ENCODE measurements at places on chromosomes 3 and 15.

- DNase-seq: no peak
These were observed 15.7 kb downstream of the ACAN start for GRCh38 chr15:88818920-88819319.

- DNase-seq: no peak
These were observed at the start of gene SLC22A14 for GRCh38 chr3:38281895-38282686. Gene SLC22A14, plus strand, starts transcription at chr3:38282294. Its CDS starts 23,733 bp downstream, at chr3:38306027.

- no peak for DNase-seq
These were observed 88.7 kb downstream of the CBLB start for GRCh38 chr3:105780107-105780506.

- DNase-seq: peak; percentile 43
These were observed 203.3 kb downstream of the MBNL1 start for GRCh38 chr3:152471814-152472671.

GRCh38 chr15:67125589-67126502 is 60.4 kb downstream of the SMAD3 start:
- DNase-seq: no peak

DNA sequence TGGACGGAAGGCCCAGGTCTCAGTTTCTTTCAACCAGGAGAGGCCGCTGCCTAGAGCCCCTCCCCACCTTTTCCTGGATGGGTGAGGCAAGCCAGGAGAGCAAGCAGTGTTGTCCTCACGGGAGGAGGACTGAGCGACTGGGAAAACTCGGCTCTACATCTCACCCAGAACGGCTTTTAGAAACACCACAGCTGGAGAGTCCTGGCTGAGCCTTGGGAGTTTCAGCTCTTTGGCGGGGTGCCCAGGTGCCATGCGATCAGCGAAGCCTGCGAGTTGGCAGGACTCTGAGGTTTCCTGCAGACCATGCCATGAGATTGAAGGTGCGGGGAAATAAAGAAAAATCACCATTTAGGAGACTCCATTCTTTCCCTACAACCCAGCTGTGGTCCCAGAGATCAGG is 26.0 kb downstream of the PPCDC start:
- no peak for DNase-seq

DNA sequence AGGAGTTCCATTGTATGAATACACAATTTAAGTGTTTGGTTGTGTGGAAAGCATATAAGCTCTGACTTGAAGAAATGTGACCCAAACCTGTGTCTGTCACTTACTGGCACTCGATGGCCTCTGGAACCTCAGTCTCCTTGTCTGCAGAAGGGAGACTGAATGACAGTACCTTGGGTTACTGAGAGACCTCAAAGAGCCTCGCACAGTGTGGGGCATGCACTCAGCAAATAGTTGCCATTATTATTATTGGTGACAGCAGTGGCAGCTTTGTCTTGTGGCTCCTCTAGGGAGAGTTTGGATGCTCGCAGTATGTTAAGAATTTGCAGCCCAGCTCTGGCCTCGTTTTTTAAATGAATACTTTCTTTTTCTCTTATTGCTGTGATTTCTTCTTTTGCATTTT is 43.4 kb downstream of the EEFSEC start:
- no peak for DNase-seq

GRCh38 chr15:58466566-58466965 is 34.8 kb downstream of the LIPC start:
- no peak for DNase-seq

GRCh38 chr3:145882436-145882835 is 278.5 kb downstream of the PLOD2 start:
- DNase-seq: no peak

DNA sequence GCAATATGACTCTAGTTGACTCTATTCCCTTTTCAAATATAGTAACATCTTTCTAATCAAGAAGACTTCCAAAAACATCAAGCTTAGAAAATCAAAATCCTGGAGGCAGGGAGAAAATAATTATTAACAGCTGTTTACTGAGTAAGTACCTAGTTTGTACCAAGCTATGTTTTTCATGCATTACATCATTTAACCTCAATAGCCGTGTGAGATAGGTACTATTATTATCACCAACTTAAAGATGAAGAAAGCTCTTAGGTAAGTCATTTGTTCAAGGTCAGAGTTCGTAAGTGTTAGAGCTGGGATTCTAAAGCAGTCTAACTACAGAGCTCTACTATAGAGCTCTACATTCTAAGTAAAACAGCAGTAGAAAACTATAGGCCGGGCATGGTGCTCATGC is 41.6 kb downstream of the GSK3B start:
- DNase-seq: no peak

GRCh38 chr3:65878831-65879230 is 159.9 kb downstream of the MAGI1 start:
- no peak for DNase-seq

- no peak for DNase-seq
These were observed 52.3 kb upstream of the KPNA4 start for GRCh38 chr3:160617636-160618035.

DNA sequence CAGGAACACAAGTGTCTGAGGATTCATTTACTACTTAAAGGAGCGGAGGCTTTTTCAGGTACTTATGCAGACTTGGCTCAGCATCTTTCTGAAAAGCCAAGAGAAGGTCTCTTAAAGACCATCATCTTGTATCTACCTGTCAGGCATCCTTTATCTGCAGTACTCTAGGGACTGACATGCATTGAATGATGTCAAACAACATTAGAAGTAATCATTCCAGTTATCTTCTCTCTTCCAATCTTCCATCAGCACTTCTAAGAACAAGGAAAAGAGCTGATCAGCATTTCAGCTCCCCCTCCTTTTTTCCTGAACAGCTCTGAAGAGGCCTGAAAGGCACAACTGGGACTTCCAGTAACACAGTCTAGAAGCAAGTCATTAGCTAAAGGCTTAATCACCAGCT is 214.8 kb downstream of the KCNH8 start:
- DNase-seq: no peak

DNA sequence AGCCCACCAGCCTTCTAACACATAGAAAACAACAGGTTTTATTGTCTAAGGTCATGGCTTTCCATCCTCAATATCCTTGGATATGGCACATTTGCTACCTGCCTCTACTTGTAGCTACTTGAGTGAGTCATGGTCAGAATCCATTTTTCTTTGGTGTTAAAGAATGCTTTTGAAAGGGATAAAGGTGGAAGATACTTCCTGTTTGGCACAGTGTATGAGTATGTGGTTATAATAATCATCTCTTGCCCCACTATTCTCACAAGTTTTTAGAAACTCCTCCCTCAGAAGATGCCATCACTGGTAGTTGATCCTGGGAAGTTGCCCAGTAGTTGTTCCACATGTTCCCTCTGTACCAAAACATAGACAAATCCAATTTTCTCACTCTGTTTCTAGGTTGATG is 508.6 kb upstream of the IL12A start:
- DNase-seq: no peak

DNA sequence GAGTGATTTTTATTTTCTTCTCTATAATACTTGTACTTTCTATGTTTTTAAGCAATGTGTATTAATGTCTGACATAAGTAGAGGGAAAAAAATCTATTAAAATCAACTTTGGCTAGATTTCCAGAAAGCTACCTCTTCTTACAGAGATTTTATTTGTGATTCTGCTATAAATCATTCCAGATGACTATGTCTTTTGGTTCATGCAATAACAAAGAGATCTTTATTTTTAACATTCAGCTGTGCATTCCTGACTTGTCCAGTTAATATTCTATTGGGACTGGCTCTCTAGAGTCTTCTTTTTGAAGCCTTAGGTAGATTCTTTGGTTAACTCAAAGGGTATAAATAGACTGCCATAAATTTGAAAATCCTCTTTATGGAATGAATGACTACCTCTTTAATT is 74.3 kb upstream of the ARPP21 start:
- no peak for DNase-seq

- DNase-seq: no peak
These were observed 73.2 kb upstream of the CHL1 start for GRCh38 chr3:123341-123740.

DNA sequence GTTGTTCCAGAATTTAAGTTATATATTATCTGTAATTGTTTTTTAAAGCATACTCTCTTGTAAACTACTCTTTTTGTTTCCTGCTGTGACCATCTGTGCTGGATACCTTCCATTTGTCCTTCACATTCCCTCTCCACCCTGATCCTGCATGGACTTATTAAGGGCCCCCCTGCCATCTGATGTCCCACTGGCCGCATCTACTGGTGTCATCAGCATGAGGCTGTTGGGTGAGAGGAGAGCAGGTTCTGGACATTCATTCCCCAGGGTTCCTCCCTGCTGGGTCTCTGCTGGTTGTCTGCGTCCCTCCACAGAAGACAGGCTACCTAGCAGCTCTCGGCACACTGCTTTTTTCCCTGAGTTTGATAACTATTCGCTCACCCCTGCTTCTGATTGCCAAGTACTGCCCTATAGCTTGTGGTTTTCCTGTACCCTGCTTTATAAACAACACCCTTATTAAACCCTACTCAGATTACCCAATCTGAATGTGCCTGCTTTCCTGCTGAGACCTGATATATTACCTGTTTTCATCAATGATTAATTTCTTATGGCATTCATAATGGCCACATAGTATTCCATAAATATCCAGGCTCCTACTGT is 7.7 kb downstream of the CMTM8 start:
- no peak for DNase-seq

DNA sequence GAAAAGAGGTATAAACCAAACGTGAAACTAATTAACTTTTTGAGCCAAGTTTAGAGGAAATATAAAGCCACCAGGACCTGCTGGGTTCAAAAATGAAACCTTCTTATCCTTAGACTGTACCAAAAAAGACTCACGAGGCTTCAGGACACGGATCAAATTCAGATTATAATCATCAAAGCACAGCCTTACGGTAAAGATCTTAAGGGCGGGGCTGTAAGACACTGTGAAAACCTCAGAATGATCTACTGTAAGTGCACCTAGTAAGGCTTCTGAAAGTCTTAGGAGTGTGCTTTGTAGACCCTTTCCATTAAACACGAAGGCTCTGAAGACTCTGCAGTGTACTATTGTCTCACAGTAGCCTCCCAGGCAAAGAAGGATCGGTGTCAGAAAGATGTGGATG is 26.8 kb downstream of the TARS3 start:
- no peak for DNase-seq

DNA sequence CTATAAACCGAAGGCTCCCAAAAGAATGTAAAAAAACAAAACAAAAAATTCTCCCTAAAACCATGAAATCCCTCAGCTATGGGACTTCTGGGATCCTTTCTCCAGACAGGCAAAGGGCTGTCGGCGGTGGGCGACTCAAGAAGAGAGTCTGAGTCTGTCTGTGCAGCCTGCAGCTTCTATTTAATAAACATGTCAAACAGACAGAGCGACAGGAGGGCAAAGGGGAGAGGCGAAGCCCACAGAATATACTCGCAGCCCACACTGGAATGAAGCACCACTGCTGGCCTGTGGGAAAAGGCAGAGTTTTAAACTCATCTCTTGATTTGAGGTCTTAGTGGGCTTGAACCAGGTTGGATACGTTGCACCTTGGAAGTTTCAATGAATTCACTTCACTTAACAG is 40.2 kb downstream of the ISL2 start:
- DNase-seq: no peak

DNA sequence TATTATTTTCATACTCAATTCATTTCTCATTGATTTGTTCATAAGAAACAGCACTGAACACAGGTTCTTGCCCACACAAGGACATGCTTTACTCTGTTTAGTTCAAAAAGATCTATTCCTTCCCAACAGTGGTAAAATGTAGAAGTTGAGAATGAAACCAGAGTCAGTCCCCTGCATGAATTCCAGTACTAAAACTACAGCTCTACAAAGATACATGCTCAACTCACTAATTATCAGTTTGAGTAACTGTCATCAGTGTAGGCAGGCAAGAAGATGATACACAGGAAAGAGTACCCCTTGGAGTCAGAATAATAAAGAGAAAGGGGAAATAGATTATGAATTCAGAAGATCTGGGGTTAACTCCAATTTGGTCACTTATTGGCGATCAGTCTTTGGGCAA is 43.2 kb downstream of the NR2E3 start:
- no peak for DNase-seq

GRCh38 chr15:90810354-90810753 is 58.0 kb upstream of the FURIN start:
- no peak for DNase-seq

GRCh38 chr3:144114767-144115166 is 143.1 kb downstream of the DIPK2A start:
- DNase-seq: no peak

DNA sequence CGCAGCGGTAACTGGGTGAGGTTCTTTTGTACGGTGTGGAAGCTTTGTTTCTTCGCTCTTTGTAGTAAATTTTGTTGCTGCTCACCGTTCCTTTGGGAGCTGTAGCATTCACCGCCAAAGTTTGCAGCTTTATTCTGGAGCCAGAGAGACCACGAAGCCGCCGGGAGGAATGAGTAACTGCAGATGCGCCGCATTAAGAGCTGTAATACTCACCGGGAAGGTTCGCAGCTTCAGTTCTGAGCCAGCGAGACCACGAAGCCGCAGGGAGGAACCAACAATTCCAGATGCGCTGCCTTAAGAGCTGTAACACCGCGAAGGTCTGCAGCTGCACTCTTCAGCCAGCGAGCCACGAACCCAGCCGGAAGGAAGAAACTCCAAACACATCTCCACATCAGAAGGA is 56.0 kb upstream of the DYNC1LI1 start:
- DNase-seq: no peak

- DNase-seq: no peak
These were observed 49.3 kb downstream of the HHLA2 start for GRCh38 chr3:108345492-108346205.

DNA sequence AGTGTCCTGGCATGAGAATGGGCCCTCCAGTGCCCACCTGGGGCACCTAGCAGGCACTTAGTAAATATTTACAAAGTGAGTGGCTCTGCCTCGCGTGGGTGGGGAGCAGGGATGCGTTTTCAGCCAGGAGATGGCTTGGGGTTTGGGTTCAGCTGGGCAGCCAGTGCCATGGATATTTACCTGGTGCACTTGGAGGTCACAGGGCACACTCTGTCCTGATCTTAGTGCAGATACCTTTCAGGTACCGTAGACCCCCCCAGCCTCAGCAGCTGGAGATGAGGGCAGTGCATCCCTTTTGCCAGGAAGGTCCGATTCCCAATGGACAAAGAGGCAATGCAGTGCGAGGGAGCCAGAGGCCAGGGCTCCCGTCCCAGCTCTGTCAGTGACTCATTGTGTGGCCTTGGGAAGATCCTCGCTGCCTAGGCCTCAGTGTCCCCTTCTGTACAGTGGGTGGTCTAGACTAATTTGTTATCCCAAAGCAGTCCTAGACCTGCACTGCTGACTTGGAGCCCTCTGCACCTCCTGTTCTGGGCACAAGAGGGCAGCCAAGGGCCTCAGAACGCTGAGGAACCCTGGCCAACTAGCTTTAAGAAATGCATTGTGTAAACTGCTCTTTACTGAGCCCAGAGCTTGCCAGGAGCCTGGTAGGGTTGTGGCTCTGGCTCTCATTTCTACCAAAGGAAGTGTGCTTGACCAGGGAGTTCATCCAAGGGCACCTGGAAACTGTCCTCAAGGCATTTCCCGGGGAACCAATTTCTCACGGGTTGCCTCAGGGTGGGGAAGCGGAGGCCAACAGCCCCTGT is 16.0 kb downstream of the HDAC11 start:
- peak; percentile 52 for DNase-seq

Data from activated CD4-positive, alpha-beta T cell treated with anti-CD3 and anti-CD28 coated beads for 1 hour (primary cell).